Fibroblast of skin of right quadriceps (primary cell): ENCODE measurements at places on chromosomes 2 and 18.

DNA sequence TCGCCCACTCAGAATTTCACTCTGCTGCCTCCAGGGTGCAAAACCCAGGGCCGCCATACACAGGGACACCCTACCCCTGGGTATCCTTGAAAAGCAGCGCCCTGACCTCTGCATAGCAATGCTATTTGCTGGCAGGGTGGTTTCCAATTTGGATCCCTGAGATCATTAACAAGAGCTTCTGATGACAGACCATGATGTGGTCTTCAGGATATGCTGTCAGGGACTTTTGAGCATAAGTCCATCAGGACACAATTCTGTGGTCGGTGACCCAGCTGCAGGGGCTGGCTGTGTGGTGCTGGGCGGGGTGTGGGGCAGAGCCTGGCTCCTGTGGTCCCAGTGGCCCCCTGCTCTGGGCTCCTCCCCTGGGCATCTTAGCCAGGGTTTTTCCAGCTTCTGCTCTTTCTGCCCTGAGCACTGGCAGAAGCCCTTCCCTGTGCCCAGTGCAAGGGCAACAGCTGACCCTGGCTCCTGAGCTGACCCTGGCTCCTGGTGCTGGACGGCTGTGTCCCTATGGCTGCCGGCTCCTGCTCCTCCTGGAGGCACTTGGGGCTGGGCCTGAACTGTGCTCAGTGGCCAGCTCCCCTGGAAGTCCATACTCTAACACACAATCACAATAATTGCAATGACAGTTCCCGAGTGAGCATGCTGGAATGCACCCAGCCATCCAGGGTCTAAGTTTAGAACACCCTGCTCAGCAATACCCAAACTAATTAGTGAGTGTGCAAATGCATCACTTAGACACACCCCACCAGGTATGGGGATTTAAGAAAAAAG lies 271.5 kb downstream of the HDAC4 start:
- peak; percentile 5 for DNase-seq

DNA sequence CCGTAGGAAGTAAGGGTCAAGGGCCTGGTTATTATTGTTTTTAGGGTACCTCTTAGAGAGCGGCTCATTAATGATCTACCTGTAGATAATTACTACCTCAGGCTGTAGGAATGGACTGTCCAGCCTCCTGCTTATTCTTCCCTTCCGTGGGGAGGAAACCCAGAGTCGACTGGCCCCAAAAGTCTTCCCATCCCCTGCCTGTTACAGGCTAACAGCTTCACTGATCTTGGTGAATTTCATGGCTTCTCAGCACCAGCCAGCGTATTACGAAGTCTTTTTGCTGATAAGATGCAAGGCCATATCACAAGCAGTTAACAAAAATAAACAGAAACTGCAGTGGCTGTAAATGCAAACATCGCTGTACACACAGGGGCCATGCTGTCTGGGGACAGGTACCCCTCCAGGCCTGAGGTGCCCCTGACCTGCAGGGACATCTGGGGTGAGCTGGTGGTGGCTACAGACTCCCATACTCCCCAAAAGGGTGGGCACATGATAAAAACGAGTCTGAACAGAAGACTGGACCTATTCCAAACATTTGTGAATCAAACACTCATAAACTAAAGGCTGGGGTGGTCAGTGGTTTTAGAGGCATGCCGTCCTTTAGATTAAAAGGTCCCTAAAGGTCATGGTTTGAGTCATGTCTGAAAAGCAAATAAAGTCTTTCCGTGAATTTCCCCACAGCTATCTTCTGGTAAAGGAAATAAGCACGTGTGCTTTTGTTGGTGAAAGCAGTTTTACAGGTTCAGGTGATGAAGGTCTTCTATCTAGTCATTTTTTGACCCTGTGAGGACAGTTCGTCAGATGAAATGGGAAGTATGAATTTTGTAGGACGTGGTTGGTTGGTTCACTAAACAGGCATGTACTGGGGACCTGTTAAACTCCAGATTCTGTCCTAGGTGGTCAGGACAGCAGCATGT lies 36.7 kb downstream of the TTC39C start:
- DNase-seq: no peak

- DNase-seq: peak; percentile 69
These were observed 110.2 kb downstream of the ABCA12 start for GRCh38 chr2:215028231-215028630.

- peak; percentile 31 for DNase-seq
These were observed 398.4 kb downstream of the NUP35 start for GRCh38 chr2:183522489-183523266.
